ENCODE measurements at places on chromosomes 3 and 15. TPM values are rescaled to one million over a fixed set of nuclear protein-coding genes. Genes with fewer than 3 reads are reported as not detected.

- no peak for DNase-seq
Measured at GRCh38 chr3:4503050-4503449, 9.9 kb downstream of the ITPR1 start.

DNA sequence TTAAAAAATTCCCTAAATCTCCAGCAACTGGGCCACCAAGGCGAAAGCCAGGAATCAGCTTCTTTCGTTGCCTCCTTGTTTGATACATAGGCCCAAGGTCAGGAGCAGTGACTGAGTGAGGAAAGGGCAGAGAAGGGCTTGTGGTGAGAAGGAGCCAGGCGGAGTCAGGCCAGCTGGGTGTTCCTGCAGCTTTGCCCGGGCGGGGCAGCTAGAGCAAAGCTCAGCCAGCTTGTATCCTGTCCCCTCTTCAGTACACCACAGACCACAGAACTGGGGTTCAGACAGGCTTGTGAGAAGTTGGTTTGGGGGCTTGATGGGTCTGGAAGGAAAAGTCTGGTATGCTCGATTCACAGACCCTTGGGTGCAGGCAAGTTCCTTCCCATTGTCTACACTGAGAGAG, 52.6 kb downstream of the CCK start:
- DNase-seq = peak; percentile 48

DNA sequence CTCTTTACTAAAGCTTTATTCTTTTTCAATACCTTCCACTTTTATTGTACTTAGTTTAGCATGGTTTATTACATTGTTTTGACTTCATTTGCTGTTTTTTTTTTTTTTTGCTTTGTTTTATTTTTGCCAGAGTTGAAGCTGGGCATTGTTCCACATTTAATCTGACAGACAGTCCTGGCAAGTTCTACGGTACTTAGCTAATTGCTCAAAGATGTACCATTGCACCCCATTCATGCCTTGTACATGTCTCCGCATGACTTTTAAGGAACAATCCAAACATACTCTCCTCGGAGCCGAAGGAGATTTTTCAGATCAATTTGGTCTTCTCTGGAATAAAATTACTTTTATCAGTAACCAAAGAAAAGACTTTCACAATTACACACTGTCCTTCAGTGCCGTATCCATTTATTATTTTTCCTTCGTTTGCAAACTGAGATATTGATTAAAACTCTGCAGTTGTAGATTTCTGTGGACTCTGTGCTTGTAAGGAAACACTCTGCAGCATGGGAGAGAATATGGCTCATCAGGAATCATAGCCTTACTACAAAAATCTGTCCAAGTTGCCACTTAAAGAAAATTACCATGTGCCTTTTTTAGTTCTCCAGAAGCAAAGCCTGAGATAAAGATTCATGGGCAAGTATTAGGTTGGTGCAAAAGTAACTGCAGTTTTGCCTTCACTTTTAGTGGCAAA, 952.0 kb downstream of the AGBL1 start:
- DNase-seq = no peak

- no peak for DNase-seq
Measured at GRCh38 chr15:69743091-69743490, 290.5 kb downstream of the RPLP1 start.

DNA sequence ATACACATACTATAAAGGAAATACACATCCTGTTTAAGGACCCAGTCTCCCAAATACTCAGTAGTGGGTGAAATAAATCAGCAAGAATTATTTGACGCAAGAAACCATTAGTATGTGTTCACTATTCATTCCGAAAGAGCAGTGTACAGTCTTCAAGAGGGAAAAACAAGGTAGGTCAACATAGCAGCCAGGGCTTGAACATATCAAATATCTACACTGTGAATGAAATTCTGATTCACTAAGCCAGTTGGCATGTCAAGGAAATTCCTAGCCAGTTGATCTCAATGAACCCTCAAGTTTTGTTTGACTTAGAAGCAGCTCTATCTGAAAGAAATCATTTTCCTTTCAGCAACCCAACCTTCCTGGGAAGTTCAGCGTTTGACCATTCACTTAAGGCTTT, 99.0 kb downstream of the CNTN3 start:
- no peak for DNase-seq

- no peak for DNase-seq
Measured at GRCh38 chr3:157285966-157286365, 126.0 kb upstream of the CCNL1 start.

DNA sequence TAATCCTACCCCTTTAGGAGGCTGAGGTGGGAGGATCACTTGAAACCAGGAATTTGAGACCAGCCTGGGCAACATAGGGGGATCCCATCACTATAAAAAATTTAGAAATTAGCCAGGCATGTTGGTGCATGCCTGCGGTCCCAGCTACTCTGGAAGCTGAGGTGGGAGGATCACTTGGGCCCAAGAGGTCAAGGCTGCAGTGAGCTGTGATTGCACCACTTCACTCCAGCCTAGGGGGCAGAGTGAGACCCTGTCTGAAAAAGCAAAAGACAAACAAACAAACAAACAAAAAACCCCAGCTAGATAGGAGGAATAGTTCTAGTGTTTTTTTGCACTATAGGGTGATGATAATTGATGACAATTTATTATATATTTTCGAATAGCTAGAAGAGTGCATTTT, 70.6 kb upstream of the CHRNB4 start:
- DNase-seq = no peak

- DNase-seq = no peak
Measured at GRCh38 chr15:69451951-69452691, 497 bp upstream of the RPLP1 start.

DNA sequence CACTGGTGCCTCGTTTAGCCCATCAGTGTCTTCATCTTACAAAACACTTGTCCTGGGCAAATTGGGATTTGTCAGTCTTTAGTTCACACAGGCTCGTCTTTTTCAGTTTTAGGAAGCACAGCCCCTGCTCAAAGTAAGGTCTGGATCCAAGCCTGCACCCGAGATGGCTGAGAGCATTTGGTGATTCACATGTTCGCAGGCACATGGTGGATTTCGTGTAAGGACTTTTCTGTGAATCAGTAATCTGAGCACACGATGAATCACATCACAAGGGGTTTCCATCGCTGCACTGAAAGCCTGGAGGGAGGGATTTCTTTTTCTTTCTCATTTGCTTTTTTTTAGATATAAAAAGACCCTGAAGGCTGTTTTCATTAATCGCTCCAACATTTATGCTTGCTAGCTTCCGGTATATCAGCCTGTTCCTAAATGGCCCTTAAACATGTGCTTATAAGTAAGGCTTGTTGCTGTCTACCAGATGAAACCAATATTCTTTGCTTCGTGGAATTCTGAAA, 435.6 kb upstream of the ATP10A start:
- no peak for DNase-seq

DNA sequence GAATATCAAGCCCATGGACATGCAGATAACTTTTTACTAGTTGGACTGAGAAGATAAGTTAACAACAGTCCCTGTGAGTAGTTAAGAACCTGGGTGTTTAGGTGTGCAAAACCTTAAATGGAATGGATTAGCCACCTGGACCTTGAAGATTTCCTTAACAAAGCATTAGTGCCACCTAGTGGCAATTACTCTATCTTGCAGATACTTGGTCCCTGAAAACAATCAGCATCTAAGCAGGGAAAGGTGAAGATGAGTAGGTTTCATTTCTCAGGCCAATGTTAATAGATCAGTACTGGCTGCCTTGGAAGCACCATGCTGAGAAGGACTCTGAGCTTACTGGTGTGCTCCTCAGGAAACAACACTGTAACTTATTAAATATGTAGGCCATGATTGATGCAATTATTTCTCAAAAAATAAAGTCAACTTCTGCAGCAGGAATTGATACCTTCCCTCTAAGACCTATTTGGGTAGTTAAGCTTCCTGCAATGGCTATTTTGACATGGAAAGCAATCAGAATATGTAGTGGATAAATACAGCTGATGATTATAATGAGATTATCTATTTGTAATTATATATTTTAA, 329.4 kb downstream of the TBC1D5 start:
- DNase-seq = peak; percentile 70

SLC22A14 gene
- not detected for total RNA-seq

GABRR3 gene
- total RNA-seq = not detected

AMT gene
- total RNA-seq = 27.8 TPM

Data from stomach (tissue), 19 donors.